Large intestine (tissue), 12 donors: ENCODE measurements at places on chromosomes 16 and 17. TPM values are rescaled to one million over a fixed set of nuclear protein-coding genes. Genes with fewer than 3 reads are reported as not detected.

FNDC8 gene
- polyA plus RNA-seq: 0.07 TPM

ZPBP2 gene
- 0.03 TPM for polyA plus RNA-seq

CIBAR2 gene
- 0.30 TPM for polyA plus RNA-seq

RASL10B gene
- 2.9 TPM for polyA plus RNA-seq

UBE2O gene
- polyA plus RNA-seq: 21.0 TPM

SAMD14 gene
- polyA plus RNA-seq: 5.7 TPM

STX1B gene
- 1.9 TPM for polyA plus RNA-seq

SYCE1L gene
- polyA plus RNA-seq: 5.6 TPM

ZNF821 gene
- polyA plus RNA-seq: 11.2 TPM

CLUH gene
- 85.5 TPM for polyA plus RNA-seq

CSH2 gene
- polyA plus RNA-seq: 0.06 TPM

SMIM5 gene
- 19.6 TPM for polyA plus RNA-seq

GRCh38 chr17:21233581-21234347 lies 19.4 kb downstream of the NATD1 start:
- no peak for DNase-seq

GRCh38 chr16:71724320-71724751 lies at the start of gene PHLPP2:
Gene PHLPP2 (minus strand): TSS chr16:71724701. CDS start chr16:71714795, 9,906 bp downstream.
- no peak for DNase-seq

GRCh38 chr16:28326881-28327610 lies 34.7 kb downstream of the SBK1 start:
- DNase-seq: peak; percentile 22

DNA sequence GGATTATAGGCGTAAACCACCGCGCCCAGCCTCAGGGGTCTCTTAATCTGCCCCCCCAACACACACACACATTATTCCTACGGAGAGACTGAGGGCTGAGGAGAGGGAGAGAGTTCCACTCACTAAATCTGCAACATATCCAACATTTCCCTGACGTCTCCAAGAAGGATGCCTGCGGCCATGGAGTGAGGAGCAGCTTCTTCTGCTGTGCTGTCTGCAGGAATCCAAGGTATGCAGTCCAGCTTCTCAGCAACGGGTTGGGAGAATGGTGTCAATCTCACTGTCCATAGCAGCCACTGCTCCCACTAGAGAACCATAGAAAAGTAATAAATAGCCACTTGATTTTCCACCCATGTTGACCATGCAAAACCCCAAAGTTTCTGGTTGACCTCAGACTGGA lies 5.1 kb upstream of the PLXDC1 start:
- DNase-seq: no peak

GRCh38 chr16:75584108-75584507 lies 17.9 kb downstream of the GABARAPL2 start:
- no peak for DNase-seq

GRCh38 chr16:71635632-71636031 lies 9.6 kb downstream of the MARVELD3 start:
- no peak for DNase-seq

DNA sequence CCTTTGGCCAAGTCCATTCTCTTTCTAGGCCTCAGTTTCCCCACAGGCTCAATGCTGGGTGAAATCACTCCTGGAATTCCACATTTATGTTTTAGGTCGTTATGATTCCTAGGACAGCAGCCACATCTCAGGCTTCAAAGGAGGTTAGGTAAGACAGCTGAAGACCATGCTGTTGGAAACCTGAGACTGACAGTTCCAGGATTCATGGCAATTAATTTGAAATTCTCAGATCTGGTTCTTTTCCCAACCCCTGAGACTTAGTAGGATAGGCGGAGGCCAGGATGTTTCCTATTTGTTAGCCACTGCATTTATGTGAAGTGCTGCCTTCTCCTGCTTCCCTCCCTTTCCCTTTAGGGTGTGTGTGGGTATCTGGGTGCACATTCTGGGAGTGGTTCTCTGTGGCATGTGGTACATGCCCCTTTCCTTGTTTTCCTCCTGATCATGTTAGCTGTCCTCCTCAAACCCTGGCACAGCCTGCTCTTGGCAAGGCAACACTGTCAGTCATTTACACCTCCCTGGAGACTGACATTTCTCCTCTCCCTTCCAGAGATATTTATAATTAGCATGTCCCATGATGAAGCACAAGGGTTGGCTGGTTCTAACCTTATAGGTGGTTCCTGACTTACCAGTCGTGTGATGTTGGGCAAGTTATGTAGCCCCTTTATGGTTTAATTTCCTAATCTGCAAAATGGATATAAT lies 91.4 kb upstream of the SALL1 start:
- DNase-seq: no peak

DNA sequence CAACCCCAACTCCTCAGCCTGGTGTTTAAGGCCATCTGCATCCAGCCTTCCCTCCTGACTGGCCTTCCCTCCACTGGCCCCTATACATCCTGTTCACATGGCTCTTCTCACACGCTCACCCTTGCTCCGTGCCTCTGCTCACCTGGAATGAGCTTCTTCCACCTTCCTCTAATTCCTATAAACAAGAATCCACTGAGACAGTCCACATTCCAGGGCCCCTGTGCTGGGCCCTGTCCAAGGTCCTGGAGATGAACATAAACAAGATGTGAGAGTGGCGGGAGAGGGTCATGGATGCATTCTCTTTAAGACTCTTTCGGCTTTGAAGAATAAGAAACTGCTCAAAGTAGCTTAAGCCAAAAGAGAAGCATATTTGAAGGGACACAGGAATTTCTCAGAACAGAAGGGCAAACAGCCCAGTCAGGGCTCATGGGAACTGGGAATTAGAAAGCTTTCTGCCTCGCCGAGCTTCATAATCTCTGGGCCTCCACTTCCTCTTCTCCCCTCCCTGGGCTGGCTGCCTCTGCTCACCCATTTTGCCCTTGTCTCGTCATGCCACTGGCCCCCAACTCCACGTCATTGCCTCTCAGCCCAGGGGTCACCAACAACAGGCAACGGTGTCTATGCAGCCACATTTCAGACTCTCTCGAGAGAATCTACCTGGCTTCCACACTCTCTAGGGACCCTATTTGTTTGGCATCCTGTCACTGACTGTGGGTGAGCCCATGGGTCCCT lies 13.5 kb downstream of the SPPL2C start:
- DNase-seq: peak; percentile 29

DNA sequence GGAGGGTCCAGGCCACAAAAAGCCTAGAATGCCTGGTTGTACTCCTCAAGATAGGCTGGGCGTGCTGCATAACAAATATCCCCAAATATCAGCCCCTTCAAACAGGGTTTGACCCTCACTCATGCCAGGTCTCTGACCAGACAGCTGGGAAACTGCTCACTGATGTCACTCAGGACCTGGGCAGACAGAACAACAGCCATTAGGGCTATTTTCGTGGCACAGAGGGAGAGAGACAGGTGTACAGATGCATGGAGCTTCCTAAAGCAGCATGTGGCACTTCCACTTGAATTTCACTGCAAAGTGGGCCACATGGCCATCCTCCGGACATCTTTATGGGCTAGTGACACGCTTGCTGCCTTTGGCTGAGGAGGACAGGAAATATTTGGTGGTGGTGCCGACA lies 73.1 kb downstream of the SREBF1 start:
- no peak for DNase-seq

- peak; percentile 59 for DNase-seq
Measured at GRCh38 chr16:88781140-88782077, 3.6 kb downstream of the PIEZO1 start.

GRCh38 chr16:65037556-65037955 lies 84.3 kb downstream of the CDH11 start:
- DNase-seq: no peak

- no peak for DNase-seq
Measured at GRCh38 chr16:71520550-71520949, 5.7 kb upstream of the CHST4 start.

DNA sequence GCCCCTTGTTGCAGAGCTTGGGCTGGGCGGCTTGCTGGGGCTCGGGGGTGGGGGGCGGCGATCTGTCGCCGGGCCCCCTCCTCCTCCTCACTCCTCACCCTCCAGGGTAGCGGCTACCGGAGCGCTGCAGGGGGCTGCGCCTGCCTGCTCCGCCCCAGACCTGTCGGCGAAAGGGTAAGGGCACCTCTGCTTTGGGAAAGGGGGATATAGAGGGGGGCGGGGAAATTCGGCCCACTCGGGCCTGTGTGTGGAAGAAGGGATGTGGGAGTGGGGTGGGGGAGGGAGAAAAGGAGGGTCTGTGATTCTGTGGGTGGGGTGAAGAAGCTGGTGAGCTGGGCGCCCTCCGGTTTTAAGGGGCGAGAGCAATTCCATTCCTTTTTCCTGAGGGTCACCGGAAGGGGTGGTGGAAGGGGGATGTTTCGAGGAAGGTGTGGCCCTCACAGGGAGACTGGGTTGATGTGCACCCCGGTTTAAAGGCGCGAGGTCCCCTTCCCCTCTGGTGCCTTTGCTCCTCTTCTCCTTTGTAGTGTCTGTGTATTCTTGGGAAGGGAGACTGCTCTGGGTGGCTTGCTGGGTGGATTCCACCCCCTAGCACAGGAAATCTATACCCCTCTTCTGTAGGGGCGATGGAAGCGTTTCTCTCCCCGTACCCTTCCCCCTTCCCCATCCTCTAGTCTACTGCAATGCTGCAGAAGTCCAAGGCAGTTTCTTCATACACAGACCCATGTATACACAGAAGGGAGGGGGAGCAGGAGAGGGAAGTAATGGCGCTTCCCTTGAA lies 878 bp downstream of the TAOK1 start:
- DNase-seq: peak; percentile 62

DNA sequence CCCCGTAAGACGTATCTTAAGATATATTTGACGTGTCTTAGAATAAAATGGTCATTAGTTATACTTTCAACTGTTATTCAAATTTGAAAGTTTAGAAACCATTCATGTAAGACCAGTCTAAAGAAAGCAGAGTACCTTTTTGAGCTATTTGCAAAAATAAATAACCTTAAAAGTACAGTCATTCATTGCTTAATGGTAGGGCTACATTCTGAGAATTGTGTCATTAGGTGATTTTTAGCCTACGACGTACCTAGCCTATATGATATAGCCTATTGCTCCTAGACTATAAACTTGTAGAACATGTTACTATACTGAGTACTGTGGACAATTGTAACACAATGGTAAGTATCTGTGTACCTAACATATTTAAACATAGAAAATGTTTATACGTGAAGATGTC lies 139.2 kb downstream of the PHKB start:
- no peak for DNase-seq

DNA sequence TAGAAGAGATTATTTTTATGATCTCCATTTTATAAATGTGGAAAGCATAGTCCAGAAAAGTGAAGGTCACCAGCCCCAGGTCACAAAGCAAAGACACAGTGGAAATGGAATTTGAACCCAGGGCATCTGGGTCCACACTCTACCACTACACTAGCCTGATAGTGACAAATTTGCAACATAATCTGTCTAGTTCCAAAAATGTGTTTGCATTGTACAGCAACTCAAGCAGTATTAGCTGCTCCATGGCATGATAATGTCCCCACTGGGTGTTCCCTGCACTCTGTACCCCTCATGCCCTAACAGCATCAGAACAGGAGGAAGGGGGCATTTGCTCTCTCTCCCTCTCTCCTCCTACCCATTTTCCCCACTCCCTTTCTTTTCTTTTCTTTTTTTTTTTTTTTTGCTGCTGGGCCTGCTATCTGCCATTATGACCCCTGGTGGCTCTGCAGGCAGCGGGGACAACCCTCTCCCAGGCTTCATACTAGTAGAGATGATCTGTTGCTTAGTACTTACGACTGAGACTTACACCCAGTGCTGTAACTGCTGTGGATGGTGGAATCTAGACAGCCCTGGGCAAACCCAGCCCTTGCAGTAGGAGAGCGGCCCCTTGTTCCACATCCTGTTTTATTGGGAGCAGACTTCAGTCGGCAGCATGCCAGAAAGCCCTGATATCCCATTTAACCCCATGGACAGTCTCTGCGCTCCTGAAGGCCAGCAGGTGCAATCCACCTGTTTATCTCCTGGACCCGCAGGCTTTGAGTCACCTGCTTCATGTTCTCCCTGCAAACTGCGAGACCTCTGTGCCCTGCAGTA lies 306.3 kb downstream of the SOX9 start:
- peak; percentile 97 for DNase-seq

DNA sequence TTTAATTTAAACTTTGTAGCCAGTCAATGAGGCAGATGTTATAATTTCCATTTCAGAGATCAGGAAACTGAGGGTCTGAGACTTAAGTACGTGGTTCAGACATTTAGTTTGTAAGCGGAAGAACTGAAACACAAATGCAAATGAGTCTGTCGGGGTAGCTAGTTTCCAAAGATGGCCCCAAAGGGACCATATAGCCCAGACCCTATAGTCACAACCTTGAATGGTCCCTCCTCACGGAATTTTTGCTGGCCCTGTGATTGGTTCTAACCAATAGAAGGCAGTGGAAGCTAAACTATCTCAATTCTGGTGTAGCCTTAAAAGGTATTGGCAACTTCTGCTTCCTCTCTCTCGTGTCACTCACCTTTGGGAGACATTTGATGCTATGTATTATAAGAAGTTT lies 7.5 kb upstream of the BCO1 start:
- no peak for DNase-seq

GRCh38 chr16:56865394-56866062 lies 521 bp downstream of the SLC12A3 start:
- DNase-seq: no peak

- DNase-seq: no peak
Measured at GRCh38 chr16:19936441-19936840, 51.8 kb upstream of the GPRC5B start.

DNA sequence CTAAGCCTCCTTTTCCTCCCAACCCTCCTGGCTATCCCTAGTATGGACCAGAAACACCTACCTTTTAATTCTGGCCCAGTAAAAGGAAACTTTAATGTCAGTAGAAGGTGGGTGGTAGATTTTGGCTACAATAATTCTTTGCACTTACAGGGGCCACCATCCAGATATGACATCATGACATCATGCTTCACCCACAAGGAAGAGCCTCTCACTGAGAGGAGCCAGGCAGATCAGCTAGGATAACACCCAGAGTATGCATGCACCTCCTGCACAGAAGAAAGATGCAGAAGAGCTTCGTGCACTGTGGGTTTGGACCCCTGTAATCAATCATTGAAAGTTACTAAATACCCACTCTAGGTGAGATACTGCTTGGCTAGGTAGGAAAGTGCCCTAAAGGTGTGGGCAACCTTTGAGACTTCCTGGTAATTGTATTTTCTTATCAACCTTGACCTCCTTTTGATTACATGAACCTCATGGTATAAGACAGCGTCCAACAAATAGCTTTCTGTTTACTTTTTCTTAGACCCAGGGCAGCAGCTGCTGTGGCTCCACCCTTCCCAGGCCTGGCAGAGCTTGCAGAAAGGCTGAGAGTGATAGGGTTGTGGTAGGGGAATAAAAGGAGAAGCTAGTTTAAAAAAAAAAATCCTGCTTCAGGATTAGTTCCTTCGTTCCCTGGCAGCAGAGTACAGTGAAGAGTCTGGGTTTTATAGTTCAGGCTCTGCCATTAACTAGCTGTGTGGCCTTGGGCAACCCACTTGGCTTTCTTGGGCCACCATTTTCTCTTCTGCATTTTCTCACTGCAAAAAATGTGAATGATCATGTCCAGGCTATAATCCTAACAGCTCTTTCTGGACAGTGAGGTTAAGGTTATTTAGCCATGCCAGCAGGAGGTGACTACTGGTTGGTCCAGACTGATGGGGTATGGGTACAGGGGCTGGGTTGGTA lies 6.2 kb downstream of the MAP3K14 start:
- DNase-seq: peak; percentile 90

- no peak for DNase-seq
Measured at GRCh38 chr17:74959826-74960515, 12.6 kb downstream of the HID1 start.
